Endodermal cell (in vitro differentiated cells): ENCODE measurements at places on chromosomes 1 and 21. TPM values are rescaled to one million over a fixed set of nuclear protein-coding genes. Genes with fewer than 3 reads are reported as not detected.

NGF gene
- total RNA-seq, result 0.26 and 0.29 TPM in 2 replicates

PLD5 gene
- total RNA-seq, result 0.57 to 1.4 TPM (median 0.66 TPM) in 3 replicates

ANGEL2 gene
- total RNA-seq, result 48.1 and 55.8 TPM in 2 replicates

GRCh38 chr1:219459351-219460080, 153.4 kb downstream of the ZC3H11B start:
- no peaks in the 10 kb centered on the region for H3K27me3 ChIP-seq
- no peak for DNase-seq
- H3K4me1 ChIP-seq, result no peaks in the 10 kb centered on the region

DNA sequence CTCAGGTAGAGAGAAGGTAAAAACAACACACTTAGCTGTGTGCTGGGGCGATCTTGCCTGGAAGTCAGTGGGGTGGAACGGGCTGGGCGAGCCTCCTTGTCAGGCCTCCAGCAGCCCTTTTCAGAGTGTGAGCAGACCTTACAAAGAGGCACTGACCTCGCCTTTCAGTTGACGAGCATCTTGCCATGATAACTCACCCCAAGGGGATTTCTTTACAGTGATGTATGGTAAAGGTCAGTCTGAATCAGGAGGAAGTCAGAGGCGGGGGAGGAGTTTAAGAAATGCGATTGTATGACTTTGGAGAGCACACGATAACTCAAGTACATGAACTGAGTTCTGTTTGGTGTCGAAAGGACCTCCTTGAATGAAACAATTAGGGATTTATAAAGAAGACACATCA, 326.5 kb upstream of the PROX1 start:
- H3K36me3 ChIP-seq, result no peaks in the 10 kb centered on the region
- no peak overlapping the region for H3K27ac ChIP-seq
- no peak overlapping the region for H3K4me3 ChIP-seq

RC3H1 gene
- total RNA-seq, result 47.2 to 51.9 TPM (median 51.7 TPM) in 3 replicates

DNA sequence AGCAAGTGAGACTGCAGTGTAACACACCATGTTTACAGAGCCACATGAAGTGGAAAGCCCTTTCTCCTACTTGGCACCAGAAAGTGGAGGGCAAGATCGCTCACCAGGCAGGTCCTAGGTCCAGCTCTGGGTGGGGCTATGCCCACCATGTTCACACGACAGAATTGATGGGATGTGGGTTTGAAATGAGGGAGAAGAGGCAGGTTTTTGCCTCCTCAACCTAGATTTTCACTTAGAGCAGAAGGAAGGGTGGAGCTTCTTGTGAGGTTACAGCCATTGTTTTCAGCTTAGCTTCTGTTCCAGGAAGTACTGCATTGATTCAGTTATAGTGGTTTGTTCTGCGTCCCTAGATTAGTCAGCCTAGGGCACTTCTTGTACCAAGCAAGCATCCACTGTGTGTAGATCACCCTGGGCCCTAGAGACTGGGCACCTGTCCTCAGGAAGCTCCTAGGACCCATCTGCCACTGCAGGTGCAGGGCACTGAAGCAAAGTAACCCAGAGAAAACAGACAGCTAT, 2.3 kb downstream of the CD53 start:
- H3K4me3 ChIP-seq, result no peak overlapping the region
- peaks cover 22% of the 10 kb centered on the region for H3K4me1 ChIP-seq
- no peaks in the 10 kb centered on the region for H3K27me3 ChIP-seq
- DNase-seq, result no peak

DNA sequence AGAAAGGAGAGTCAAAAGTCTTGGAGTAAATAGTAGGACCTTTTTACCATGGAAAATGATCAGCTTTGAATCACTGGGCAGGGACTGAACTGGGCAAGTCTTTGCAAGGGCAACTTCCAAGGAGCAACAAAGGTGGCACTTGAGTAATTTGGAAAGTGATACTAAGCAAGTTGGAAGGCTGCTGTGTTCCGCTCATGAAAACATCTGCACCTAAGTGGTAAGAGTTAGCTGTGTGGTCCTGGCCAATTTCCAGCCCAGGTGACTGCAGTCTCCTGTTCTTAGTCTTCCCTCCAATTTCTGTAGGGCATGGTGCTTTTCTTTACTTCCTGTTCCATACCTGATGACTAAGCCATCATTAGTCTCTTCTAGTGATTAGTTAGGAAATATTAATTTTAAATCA, 35.5 kb upstream of the PRDM2 start:
- H3K36me3 ChIP-seq, result no peaks in the 10 kb centered on the region
- no peaks in the 10 kb centered on the region for H3K4me1 ChIP-seq
- H3K27ac ChIP-seq, result no peak overlapping the region
- no peak for DNase-seq

KCND3 gene
- total RNA-seq, result 0.07 and 0.13 TPM in 2 replicates

GRCh38 chr21:31778546-31778945, 46.6 kb upstream of the SCAF4 start:
- no peaks in the 10 kb centered on the region for H3K4me1 ChIP-seq
- H3K27ac ChIP-seq, result no peak overlapping the region
- H3K36me3 ChIP-seq, result no peaks in the 10 kb centered on the region
- DNase-seq, result no peak

DNA sequence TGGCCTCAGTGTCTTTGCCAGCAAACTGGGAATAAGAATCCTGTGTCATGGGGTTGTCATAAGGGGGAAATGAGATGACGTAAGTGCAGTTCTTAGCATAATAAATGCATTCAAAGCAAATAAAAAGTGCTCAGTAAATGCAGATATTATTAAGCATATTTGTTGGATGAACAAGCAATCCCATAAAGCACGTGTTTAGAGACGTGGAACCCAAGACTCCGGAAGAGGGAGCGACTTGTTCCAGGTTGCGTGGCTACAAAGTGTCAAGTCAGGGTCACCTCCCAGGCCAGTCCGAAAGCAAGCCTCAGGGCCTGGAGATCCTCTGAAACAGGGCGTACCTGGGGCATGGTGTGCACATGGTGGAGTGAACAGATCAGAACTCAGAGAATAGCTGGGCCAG, 58.0 kb upstream of the LAPTM5 start:
- peaks cover 12% of the 10 kb centered on the region for H3K27me3 ChIP-seq
- no peak overlapping the region for H3K27ac ChIP-seq
- peaks cover 8% of the 10 kb centered on the region for H3K4me1 ChIP-seq
- H3K4me3 ChIP-seq, result no peak overlapping the region
- DNase-seq, result no peak

DNA sequence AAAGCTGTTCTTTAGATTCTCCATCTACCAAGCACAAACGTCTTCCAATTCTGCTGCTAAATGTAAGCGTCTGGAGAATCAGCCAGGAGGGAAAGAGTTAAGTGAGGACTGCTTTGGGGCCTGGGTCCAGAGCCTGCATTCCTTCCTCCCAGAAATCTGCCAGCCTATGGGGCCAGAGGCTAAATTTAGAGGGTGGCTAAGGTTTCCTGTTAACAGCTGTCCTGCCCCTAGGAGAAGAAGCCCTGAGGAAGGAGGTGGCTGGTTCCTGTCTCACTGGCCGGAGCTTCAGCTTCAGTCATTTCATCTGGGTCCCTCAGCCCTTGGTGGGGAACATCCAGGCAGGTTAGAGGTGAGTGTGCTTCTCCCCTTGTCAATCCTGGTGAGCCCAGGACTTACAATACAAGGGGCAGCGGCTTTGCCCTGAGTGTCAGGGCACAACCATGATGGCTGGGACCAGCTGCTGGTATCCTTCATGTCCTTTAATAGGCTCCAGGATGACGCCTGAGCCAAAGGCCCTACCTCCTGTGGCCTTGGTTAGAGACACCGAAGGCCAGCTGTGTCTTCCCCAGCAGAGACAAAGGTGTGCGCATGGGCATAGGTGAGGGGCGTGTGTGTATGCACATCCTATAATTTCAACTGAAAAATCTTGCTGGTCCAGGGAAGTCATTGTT, at the start of gene STYXL2:
TSS of gene STYXL2 (plus strand) at position 230 of the 671 bp plus-strand sequence. CDS start 775 bp downstream, outside the sequence.
- H3K27ac ChIP-seq, result no peak within 1 kb of the TSS
- peak; percentile 55 for DNase-seq
- H3K4me1 ChIP-seq, result no peaks in the 10 kb centered on the region
- H3K36me3 ChIP-seq, result no peaks in the 10 kb centered on the region
- H3K4me3 ChIP-seq, result no peak within 1 kb of the TSS
- no peaks in the 10 kb centered on the region for H3K27me3 ChIP-seq

DNA sequence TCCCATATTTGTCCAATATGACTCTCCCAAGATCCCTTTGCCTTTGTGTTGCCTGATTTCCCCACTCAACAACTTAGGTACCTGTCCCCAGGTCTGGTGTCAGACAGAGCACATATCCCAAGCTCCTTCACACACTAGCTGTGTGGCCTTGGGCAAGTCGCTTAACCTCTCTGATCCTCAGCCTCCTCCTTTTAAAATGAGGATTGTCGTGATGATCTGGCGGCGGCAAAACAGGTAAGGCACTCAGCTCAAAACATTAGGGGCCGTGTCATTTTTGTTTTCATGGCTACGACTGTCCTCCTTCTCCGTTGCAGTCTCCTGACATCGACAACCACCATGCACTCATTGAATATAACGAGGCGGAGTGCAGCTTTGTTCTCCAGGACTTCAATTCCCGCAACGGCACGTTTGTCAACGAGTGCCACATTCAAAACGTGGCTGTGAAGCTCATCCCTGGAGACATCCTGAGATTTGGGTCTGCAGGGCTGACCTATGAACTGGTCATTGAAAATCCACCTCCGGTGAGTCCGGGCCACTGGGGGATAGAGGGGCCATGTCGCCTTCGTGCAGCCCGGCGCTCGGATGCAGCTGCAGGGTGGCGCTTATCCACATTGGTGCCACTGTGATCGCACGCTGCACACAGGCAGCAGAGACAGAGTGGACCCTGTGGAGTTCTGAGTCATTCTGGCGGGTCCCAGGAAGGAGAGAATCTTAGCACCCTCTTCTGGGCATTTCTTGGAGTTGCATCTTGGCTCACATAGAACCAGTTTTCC, 25.2 kb downstream of the FHAD1 start:
- no peak overlapping the region for H3K27ac ChIP-seq
- no peaks in the 10 kb centered on the region for H3K36me3 ChIP-seq
- H3K4me1 ChIP-seq, result no peaks in the 10 kb centered on the region
- no peak overlapping the region for H3K4me3 ChIP-seq

ZBTB17 gene
- total RNA-seq, result 25.2 and 28.0 TPM in 2 replicates

GRCh38 chr1:152458384-152459185, 44.5 kb upstream of the CRNN start:
- no peaks in the 10 kb centered on the region for H3K27me3 ChIP-seq
- no peaks in the 10 kb centered on the region for H3K36me3 ChIP-seq
- H3K27ac ChIP-seq, result no peak overlapping the region
- no peak overlapping the region for H3K4me3 ChIP-seq
- DNase-seq, result peak; percentile 82
- no peaks in the 10 kb centered on the region for H3K4me1 ChIP-seq

GRCh38 chr1:88610687-88611086, 73.4 kb upstream of the PKN2 start:
- H3K4me3 ChIP-seq, result no peak overlapping the region
- no peak overlapping the region for H3K27ac ChIP-seq
- no peaks in the 10 kb centered on the region for H3K36me3 ChIP-seq
- DNase-seq, result no peak
- H3K27me3 ChIP-seq, result no peaks in the 10 kb centered on the region

RIMKLA gene
- total RNA-seq, result 1.9 and 3.0 TPM in 2 replicates

DNA sequence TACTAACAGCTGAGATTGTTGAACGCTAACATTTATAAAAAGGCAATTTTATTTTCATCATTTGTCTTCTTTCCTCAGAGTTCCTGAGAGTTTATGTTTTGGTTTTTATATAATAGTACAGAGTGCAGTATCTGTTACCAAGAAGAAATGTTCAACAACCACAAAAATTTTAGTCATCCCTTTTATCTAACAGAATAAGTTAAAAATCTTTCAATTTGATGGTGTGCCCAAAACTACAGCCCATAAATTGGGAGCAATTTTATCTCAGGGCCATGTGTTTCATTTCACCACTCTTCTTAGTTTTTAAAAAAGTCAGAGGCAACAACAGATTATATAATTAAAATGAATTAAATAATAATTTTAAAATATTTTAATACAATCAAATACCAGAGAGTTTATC, 37.1 kb downstream of the NEXN start:
- H3K36me3 ChIP-seq, result peaks cover 72% of the 10 kb centered on the region
- H3K27ac ChIP-seq, result no peak overlapping the region
- H3K4me3 ChIP-seq, result no peak overlapping the region
- H3K27me3 ChIP-seq, result no peaks in the 10 kb centered on the region

- H3K36me3 ChIP-seq, result no peaks in the 10 kb centered on the region
- no peak overlapping the region for H3K27ac ChIP-seq
- no peak for DNase-seq
- peaks cover 8% of the 10 kb centered on the region for H3K4me1 ChIP-seq
- H3K27me3 ChIP-seq, result no peaks in the 10 kb centered on the region
- H3K4me3 ChIP-seq, result no peak overlapping the region
Measured at GRCh38 chr1:7613851-7614205, 157.3 kb upstream of the VAMP3 start.

SERINC2 gene
- 35.1 to 39.9 TPM (median 36.0 TPM) in 3 replicates for total RNA-seq

KCNQ4 gene
- 0.84 and 0.88 TPM in 2 replicates for total RNA-seq
